ENCODE measurements at places on chromosomes 7 and 10. TPM values are rescaled to one million over a fixed set of nuclear protein-coding genes. Genes with fewer than 3 reads are reported as not detected.

DNA sequence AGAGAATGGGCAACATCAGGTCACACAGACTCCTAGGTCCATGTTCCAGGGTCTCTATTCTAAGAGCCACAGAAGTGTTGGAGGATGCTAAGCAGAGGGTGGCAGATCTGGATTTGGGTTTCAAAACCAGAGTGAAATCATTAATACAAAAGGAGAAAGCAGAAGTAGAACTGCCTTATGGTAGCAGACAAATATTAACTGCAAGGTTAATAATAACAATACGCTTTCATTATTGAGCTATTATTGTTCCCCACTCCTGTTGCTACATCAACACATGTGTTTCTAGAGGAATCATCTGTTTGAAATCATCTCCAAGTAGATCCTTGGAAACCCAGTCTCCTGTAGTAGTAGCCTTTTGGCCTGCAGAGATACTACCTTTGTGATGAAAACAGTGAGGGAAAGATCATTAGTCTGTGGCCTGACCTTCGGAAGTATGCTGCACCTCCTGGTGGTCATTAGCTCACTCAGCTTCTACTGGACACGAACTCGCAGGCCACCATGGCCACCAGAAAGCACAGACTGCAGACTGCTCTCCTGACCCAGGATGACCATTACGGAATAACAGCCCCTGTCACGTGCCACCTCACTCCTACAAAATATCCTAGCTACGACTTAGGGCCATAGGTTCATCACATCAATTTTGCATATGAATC, 84.6 kb downstream of the XPNPEP1 start:
- no peaks in the 10 kb centered on the region for H3K36me3 ChIP-seq
- H3K27ac ChIP-seq = no peak overlapping the region
- no peak for DNase-seq
- H3K27me3 ChIP-seq = no peaks in the 10 kb centered on the region
- H3K4me1 ChIP-seq = no peaks in the 10 kb centered on the region

DNA sequence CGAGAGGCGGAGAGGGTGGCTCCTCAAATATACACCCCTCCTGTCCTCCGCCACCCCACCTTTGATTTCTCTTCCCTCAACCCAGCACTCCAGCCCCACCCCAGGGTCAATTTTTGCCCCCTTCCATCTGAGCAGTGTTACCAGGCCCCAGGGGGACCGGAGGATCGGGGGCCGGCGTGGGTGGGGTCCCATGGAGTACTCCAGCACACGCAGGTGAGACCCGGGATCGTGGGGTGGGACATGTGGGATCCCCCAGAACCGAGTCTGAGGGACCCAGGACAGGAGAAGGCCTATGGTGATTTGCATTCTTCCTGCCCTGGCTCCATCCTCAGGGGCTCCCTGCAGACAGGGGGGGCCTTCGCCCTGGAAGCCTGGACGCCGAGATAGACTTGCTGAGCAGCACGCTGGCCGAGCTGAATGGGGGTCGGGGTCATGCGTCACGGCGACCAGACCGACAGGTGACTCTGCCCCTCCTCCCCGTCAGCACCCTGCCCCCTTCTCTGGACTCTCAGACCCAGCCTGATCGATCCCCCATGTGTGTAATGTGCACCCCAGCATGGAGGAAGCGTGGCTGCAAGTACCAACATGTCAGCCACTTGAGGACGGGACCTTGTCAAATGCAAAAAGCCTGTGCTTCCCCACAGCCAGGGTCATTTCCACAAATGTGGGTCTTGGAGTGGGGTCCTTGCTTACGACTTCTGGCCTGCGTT, 744 bp downstream of the TRIP6 start:
- no peak for DNase-seq
- peak overlapping the region; percentile 25 for H3K4me3 ChIP-seq
- H3K27ac ChIP-seq = peak overlapping the region; percentile 81
- H3K36me3 ChIP-seq = peaks cover 16% of the 10 kb centered on the region
- H3K4me1 ChIP-seq = no peaks in the 10 kb centered on the region

- DNase-seq = no peak
- no peaks in the 10 kb centered on the region for H3K27me3 ChIP-seq
- H3K27ac ChIP-seq = no peak overlapping the region
- peaks cover 7% of the 10 kb centered on the region for H3K4me1 ChIP-seq
- no peak overlapping the region for H3K4me3 ChIP-seq
These were observed 347.9 kb upstream of the MEOX2 start for GRCh38 chr7:16034353-16034752.

- no peaks in the 10 kb centered on the region for H3K36me3 ChIP-seq
- H3K27ac ChIP-seq = no peak overlapping the region
- no peaks in the 10 kb centered on the region for H3K4me1 ChIP-seq
- no peaks in the 10 kb centered on the region for H3K27me3 ChIP-seq
These were observed 285.7 kb downstream of the FGFR2 start for GRCh38 chr10:121312587-121312986.

GRCh38 chr10:123634221-123634620, 31.9 kb upstream of the GPR26 start:
- H3K36me3 ChIP-seq = no peaks in the 10 kb centered on the region
- no peak overlapping the region for H3K27ac ChIP-seq

DNA sequence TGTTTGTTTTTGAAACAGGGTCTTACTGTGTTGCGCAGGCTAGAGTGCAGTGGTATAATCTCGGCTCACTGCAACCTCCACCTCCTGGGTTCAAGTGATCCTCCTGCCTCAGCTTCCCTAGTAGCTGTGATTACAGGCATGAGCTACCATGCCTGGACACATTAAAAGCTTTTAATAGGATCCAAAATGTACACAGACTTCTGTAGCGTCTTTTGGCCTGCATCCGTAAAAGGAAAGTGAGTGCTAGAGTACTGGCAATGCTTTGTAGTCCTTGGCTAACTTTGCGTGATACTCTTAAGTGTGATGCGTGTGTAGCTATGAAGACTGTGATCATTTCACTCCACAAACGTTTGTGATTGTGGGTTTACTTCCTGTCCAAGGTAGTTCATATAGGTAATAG, 13.3 kb downstream of the ZRANB1 start:
- no peak overlapping the region for H3K27ac ChIP-seq
- H3K4me3 ChIP-seq = no peak overlapping the region
- peak; percentile 76 for DNase-seq
- no peaks in the 10 kb centered on the region for H3K36me3 ChIP-seq
- peaks cover 23% of the 10 kb centered on the region for H3K4me1 ChIP-seq

GRCh38 chr7:124785994-124786393, 20.4 kb upstream of the GPR37 start:
- no peaks in the 10 kb centered on the region for H3K4me1 ChIP-seq
- H3K36me3 ChIP-seq = no peaks in the 10 kb centered on the region
- H3K4me3 ChIP-seq = no peak overlapping the region
- no peaks in the 10 kb centered on the region for H3K27me3 ChIP-seq

- peak; percentile 57 for DNase-seq
- no peaks in the 10 kb centered on the region for H3K4me1 ChIP-seq
- no peaks in the 10 kb centered on the region for H3K27me3 ChIP-seq
- no peak overlapping the region for H3K27ac ChIP-seq
These were observed 40.0 kb downstream of the MINPP1 start for GRCh38 chr10:87544721-87545120.

- no peaks in the 10 kb centered on the region for H3K36me3 ChIP-seq
- no peaks in the 10 kb centered on the region for H3K27me3 ChIP-seq
- H3K4me1 ChIP-seq = no peaks in the 10 kb centered on the region
- no peak overlapping the region for H3K4me3 ChIP-seq
- no peak overlapping the region for H3K27ac ChIP-seq
- DNase-seq = no peak
These were observed 515.6 kb downstream of the INHBA start for GRCh38 chr7:41187322-41187721.

The WNT8B gene
- total RNA-seq = 0.15 TPM

The MYL7 gene
- total RNA-seq = 13.0 TPM

The H2AZ2 gene
- total RNA-seq = 202 TPM

The PNLIPRP2 gene
- 1.0 TPM for total RNA-seq

The SLC29A3 gene
- total RNA-seq = 4.9 TPM

The MCM10 gene
- 1.5 TPM for total RNA-seq
